ENCODE measurements at places on chromosomes 7 and 10.

DNA sequence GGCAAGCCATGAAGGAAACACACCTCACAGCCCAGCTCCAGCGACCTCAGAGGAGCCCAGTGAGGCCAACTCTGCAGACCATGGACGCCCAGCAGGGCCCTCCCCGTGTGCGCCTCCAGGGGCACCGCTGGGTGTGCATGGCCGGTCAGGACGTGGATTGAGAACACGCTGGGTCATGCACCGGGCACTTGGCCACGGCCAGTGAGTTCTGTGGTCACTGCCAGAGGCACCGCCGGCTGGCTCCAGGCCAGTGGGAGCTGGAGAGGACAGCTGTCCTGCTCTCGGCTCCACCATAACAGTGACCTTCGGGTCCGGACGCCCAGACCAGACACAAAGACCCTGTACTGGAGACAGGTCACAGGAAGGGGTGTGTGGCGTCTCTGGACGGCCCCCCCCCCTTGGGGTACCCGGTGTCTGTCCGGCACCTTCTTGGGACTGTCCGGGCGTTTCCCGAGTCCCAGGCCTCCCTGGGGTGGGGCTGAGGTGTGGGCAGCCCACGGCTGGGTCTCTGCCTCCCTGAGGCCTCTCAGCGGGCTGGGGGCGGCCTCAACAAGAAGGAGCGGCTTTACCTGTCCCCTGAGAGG is 50.4 kb upstream of the NKX6-2 start:
- no peak for DNase-seq

DNA sequence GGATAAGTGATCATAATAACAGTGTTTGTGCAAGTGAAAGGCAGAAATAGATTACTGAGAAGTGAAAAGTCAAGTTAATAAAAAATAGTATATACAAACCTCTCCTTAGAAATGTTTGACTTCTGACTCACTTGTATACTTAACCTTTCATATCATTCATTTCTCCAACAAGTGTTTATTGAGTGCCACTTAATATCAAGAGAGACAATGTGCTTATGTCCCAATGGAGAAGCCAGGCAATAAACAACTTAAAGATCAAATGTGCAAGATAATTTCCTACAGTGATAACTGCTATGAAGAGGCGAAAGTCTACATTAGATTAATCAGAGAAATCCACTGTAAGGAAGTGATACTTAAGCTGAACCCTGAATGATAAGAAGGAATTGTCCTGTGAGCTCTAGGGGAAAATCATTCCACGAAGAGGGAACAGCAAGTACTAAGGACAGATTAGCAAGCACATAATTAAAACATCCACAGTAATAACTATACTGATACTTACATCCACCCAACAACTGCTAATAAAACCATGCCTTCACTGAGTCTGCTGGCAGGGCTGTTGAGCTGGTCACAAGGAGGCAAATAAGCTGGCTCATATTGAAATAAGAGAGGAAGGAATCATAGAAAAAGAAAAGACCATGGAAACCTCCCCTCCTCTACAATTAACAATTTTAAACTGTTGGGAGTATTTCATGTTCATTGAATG is 203.5 kb downstream of the CTNNA3 start:
- no peak for DNase-seq

GRCh38 chr7:2013381-2014311 is 219.1 kb downstream of the MAD1L1 start:
- DNase-seq, result no peak

GRCh38 chr7:39132306-39132705 is 154.6 kb downstream of the POU6F2 start:
- no peak for DNase-seq

- no peak for DNase-seq
These were observed 276.2 kb downstream of the WDR11 start for GRCh38 chr10:121127151-121127906.

All from CD4-positive, alpha-beta T cell treated with Interleukin-6 for 4 hours (primary cell).